Caco-2 (cell line): ENCODE measurements at places on chromosomes 4 and X. TPM values are rescaled to one million over a fixed set of nuclear protein-coding genes. Genes with fewer than 3 reads are reported as not detected.

DNA sequence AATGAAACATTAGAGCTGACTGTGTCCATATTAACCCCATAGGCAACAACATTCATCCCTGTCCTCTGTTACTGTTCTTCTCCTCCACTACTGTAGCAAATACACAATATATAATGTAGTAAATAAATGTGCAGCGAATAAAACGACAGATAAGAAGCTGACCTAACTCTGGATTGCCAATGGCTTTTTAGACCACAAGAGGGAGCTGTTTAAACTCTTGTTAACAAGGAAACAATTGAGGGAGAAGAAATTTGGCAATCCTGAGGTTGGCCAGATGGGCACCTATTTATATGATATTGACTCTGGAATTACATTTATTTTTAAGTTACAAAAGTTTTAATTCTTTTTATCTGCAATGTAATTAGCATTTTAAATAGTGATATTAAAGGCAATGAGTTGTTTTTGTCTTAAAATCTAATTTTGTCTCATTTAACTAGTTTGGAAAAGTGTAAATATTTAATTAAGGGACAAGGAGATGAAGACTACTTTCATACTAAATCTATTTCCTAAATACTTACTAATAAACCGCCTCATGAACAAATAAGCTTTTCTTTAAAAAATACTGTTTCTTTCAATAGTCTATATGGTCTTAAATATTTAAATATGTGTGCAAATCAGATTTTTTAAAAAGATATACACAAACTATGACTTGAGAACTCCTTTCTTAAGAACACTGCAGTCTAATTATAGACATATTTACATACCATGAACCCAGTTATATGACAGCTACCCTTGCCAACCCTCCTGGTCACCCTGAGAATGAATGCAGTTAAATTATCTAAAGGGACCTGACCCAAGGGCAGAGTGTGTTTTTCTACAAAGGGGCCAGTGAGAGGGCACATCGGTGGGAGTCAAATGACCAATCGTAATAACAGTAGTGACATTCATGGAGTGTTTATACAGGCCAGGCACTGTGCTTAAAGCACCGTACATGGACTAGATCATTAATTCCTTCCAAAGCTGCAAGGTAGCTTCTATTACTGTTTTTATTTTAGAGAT is 52.9 kb upstream of the HPF1 start:
- H3K36me3 ChIP-seq = no peaks in the 10 kb centered on the region
- no peak overlapping the region for H3K27ac ChIP-seq
- no peaks in the 10 kb centered on the region for H3K27me3 ChIP-seq
- no peak for DNase-seq
- H3K4me1 ChIP-seq = no peaks in the 10 kb centered on the region

- no peak overlapping the region for H3K27ac ChIP-seq
- no peaks in the 10 kb centered on the region for H3K27me3 ChIP-seq
- H3K4me1 ChIP-seq = 0 out of 2 replicates have a peak, but pooled peaks cover 10% of the 10 kb centered on the region
- no peak for DNase-seq
Observed at GRCh38 chr4:168572002-168572401, 75.2 kb downstream of the PALLD start.

Gene USP17L27
- total RNA-seq = not detected in 2 replicates

DNA sequence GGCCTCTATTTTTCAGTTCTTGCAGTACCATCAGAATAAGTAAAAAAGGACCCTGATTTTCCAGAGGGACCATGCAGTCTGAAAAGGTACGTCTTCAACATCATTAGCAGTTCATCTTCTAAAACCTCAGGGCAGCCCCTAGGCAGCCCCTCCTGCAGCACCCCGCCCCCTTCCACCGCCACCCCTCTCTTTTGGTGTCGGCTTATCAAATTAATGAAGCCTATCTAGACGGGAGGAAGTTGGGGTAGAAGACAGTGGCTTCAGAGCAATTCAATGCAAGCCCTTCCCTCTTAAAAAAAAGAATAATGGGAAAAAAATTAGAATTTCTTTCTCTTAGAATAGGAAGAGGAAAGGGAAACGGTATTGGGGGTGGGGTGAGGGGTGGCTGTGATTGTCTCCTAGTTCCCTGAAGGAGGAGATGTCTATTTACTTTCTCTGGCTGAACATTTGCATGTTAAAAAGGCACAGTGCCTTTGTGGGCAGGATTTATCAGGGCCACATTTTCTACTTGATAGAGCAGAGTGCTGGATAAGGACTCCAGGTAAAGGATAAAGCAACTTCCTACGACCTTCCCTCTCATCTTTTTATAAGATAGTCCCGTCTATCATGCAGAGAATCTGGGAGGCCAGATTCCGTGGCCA is 159.4 kb downstream of the MGST2 start:
- H3K4me1 ChIP-seq = no peaks in the 10 kb centered on the region
- no peak overlapping the region for H3K4me3 ChIP-seq
- no peaks in the 10 kb centered on the region for H3K36me3 ChIP-seq
- no peaks in the 10 kb centered on the region for H3K27me3 ChIP-seq
- no peak overlapping the region for H3K27ac ChIP-seq
- DNase-seq = no peak

DNA sequence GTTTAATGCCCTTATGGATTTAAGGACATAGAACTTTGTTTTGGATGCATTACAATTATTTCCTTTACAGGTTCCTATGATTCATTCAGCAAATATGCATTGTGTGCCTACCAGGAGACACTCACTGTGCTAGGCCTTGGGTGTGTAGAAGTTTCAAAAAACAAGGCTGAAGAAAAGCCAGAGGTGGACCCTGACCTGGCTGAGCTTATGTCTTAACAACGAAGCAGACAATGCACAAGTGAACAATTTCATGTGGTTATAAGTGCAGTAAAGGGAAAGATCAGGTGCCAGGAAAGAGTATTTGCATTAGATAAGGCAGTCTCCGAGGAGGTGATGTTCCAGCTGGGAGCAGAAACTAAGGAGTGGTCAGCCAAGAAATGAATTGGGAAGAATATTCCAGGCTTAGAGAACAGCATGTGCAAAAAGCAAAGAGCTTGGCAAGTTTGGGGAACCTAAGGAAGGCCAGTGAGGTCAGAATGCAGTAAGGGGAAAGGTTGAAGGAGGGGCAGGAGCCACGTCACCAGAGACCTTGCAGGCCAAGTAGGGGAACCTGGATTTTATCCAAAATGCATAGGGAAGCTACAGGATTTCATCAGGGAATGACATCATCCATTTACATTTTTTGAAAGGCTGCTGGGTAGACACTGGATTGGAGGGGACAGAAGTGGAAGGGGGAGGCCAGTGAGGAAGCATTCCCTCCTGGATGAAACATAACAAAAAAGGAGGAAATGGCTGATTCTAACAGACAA is 193.6 kb downstream of the SOWAHB start:
- H3K27me3 ChIP-seq = no peaks in the 10 kb centered on the region
- peak overlapping the region; percentile 95 for H3K27ac ChIP-seq

Gene ASB11
- total RNA-seq = not detected in 2 replicates

Gene PHEX
- total RNA-seq = 0.67 and 0.75 TPM in 2 replicates

DNA sequence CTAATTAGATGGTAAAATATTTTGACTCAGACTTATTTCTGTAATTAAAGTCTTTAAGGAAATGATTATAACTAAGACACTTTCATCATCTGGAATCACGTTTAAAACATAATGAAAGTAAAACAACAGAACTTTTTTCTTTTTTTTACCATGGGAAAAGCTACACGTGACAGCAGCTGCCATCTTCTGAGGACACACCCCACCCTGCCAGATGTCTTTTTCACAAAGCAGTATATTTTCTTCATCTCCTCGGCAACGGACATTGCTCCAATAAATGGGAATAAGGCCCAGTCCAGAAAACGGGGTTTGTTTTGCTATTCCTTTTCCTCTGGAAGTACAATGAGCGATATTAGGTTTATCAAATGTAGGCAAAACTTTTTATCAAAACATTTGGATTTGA is 17.5 kb downstream of the PRSS12 start:
- H3K4me3 ChIP-seq = no peak overlapping the region
- H3K27me3 ChIP-seq = no peaks in the 10 kb centered on the region
- no peak for DNase-seq
- H3K27ac ChIP-seq = no peak overlapping the region

Gene PHOX2B
- total RNA-seq = not detected in 2 replicates

DNA sequence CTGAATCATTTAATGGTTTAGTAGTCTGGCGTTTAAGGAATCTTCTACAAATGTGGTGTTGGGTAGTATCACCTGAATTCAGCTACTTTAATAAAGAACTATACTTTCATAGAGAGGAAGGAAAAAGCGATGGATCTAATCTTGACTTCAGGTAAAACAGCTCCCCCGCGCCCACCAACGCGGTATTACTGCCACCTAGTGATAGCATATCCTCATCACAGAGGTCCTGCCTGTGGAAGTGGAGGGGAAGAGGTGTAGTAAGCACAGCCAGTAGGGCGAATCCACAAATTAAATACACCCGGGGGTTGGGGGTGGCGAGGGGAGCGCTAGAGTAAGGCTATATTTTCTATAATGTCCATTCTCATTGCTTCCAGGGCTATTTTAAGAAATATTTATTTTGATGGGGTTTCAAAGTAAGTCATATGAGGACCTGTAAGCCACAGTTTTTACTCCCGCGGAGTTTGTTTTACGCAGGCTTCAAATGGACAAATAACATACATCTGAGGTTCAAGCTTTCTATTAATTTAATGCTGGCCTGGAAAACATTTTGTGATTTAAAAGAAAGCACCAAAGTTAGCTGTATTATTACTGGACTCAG is 8.3 kb upstream of the DAPP1 start:
- H3K27ac ChIP-seq = no peak overlapping the region
- H3K36me3 ChIP-seq = no peaks in the 10 kb centered on the region
- no peaks in the 10 kb centered on the region for H3K4me1 ChIP-seq
- H3K4me3 ChIP-seq = no peak overlapping the region
- no peaks in the 10 kb centered on the region; the same call in 1 of the 2 replicates for H3K27me3 ChIP-seq

- H3K27ac ChIP-seq = peak overlapping the region; percentile 89
- H3K4me1 ChIP-seq = peaks cover 22% of the 10 kb centered on the region
- H3K27me3 ChIP-seq = no peaks in the 10 kb centered on the region
- H3K4me3 ChIP-seq = peak overlapping the region; percentile 94
Observed at GRCh38 chrX:2692221-2693112, 1.4 kb downstream of the CD99 start.

GRCh38 chrX:119870626-119871131 is 854 bp downstream of the RNF113A start:
- no peaks in the 10 kb centered on the region for H3K36me3 ChIP-seq
- peak overlapping the region; percentile 74 for H3K4me3 ChIP-seq
- no peaks in the 10 kb centered on the region for H3K4me1 ChIP-seq
- no peak for DNase-seq
- no peaks in the 10 kb centered on the region for H3K27me3 ChIP-seq

GRCh38 chr4:172547724-172548123 is 620.9 kb upstream of the GALNT7 start:
- no peak overlapping the region for H3K4me3 ChIP-seq
- no peak for DNase-seq
- no peak overlapping the region for H3K27ac ChIP-seq
- no peaks in the 10 kb centered on the region for H3K4me1 ChIP-seq
- H3K36me3 ChIP-seq = no peaks in the 10 kb centered on the region
- H3K27me3 ChIP-seq = no peaks in the 10 kb centered on the region

Gene GYPA
- not detected in 2 replicates for total RNA-seq

Gene ESX1
- not detected in 2 replicates for total RNA-seq

DNA sequence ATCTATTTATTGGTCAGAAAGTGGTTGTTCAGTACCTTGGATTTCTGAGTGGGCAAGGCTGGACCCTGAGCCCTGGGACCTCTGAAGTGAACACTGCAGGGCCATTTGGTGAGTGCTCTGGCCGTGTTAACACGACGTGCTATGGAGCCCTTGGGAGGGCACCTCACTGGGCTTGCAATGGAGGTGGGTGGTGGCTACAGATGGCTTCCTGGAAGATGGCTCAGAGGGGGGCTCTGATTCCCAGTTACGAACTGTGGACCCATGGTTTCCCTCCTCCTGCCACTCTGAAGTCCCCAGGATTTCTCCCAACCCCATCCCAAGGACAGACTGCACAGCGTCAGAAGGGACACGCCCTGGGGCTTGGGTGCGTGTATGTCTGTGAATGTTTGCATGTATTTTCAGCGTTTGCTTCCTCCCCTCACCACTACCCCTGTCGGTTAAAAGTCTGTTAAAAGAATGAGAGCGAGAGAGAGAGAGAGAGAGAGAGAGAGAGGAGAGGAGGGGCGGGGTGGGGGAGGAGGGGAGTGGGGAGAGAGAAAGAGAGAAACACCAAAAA is 3.7 kb upstream of the RHOH start:
- no peaks in the 10 kb centered on the region for H3K27me3 ChIP-seq
- no peak overlapping the region for H3K4me3 ChIP-seq
- peaks cover 19% of the 10 kb centered on the region for H3K4me1 ChIP-seq
- H3K36me3 ChIP-seq = no peaks in the 10 kb centered on the region
- DNase-seq = no peak

GRCh38 chr4:142326181-142326580 is 519.9 kb downstream of the INPP4B start:
- no peak for DNase-seq
- H3K4me3 ChIP-seq = no peak overlapping the region
- no peaks in the 10 kb centered on the region for H3K4me1 ChIP-seq
- no peaks in the 10 kb centered on the region for H3K27me3 ChIP-seq
- no peaks in the 10 kb centered on the region for H3K36me3 ChIP-seq

Gene GAGE12H
- total RNA-seq = not detected in 2 replicates

- no peak overlapping the region for H3K4me3 ChIP-seq
- H3K36me3 ChIP-seq = no peaks in the 10 kb centered on the region
- H3K27ac ChIP-seq = no peak overlapping the region
- H3K4me1 ChIP-seq = no peaks in the 10 kb centered on the region
Observed at GRCh38 chr4:90190525-90190924, 63.3 kb downstream of the CCSER1 start.

DNA sequence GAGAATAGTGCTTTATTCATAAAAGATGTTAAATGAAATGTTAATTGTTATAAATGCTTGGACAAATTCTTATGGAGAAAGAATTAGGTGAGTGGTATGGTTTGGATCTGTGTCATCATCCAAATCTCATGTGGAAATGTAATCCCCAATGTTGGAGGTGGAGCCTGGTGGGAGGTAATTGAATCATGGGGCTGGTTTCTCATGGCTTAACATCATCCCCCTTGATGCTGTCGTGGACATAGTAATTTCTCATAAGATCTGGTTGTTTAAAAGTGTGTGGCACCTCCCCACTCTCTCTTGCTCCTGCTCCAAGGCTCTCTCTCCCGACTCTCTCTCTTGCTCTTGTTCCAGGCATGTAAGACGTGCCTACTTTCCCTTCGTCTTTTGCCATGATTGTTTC is 22.5 kb downstream of the GYPE start:
- H3K4me1 ChIP-seq = peaks cover 3% of the 10 kb centered on the region; the same call in 1 of the 2 replicates
- no peak overlapping the region for H3K4me3 ChIP-seq
- H3K27me3 ChIP-seq = no peaks in the 10 kb centered on the region
- H3K36me3 ChIP-seq = no peaks in the 10 kb centered on the region

GRCh38 chr4:36549252-36549651 is 267.8 kb downstream of the DTHD1 start:
- DNase-seq = no peak
- H3K4me3 ChIP-seq = no peak overlapping the region
- H3K27ac ChIP-seq = no peak overlapping the region
- H3K27me3 ChIP-seq = no peaks in the 10 kb centered on the region

DNA sequence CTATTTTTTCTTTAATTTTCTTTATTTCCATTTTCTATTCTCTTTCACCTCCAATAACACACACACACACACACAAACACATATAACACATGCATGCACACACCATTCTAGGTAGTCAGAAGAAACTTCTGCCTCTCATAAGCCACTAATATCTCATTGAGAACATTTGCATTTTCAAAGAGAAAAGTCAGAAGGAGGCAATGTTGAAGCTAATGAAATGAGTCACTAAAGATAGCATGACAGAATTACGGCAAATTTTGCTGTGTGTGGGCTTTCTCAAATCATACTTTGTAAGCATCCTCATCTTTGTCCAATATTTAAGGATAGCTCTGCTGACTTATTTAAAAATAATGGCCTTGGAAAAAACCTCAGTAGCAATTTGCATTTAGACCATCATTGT is 291.3 kb downstream of the GUCY2F start:
- H3K27ac ChIP-seq = no peak overlapping the region
- no peaks in the 10 kb centered on the region for H3K36me3 ChIP-seq
- no peak overlapping the region for H3K4me3 ChIP-seq
- H3K4me1 ChIP-seq = no peaks in the 10 kb centered on the region
- H3K27me3 ChIP-seq = no peaks in the 10 kb centered on the region
